ENCODE measurements at places on chromosomes 2 and 18.

DNA sequence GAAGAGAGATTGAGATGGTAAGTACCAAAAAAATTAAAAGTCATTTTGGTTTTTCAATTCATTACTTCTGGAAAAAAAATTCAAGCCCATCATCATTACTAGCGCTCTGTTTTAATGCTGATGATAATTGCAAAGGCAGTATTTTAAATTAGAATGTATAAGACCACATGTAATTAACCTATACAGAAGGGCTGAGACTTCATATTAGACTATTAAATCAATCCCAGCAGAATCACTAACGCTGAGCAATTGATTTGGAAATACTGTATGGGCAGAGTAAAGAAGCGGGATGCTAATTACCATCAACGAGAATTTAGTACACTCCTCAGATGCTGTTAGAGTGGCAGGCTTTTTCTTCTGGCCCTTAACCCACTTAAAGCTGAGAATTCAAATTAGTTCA, 165.0 kb downstream of the SLC4A3 start:
- H3K27me3 ChIP-seq, result peaks cover 4% of the 10 kb centered on the region
- peaks cover 5% of the 10 kb centered on the region for H3K4me1 ChIP-seq
- H3K27ac ChIP-seq, result no peak overlapping the region
- no peak for DNase-seq
- no peak overlapping the region for H3K4me3 ChIP-seq

GRCh38 chr2:75666911-75667310, 20.3 kb downstream of the MRPL19 start:
- no peak overlapping the region for H3K4me3 ChIP-seq
- H3K27me3 ChIP-seq, result no peaks in the 10 kb centered on the region
- no peak for DNase-seq
- H3K36me3 ChIP-seq, result peaks cover 22% of the 10 kb centered on the region
- H3K27ac ChIP-seq, result peak overlapping the region; percentile 82

- H3K36me3 ChIP-seq, result no peaks in the 10 kb centered on the region
- peak; percentile 65 for DNase-seq
- no peak overlapping the region for H3K27ac ChIP-seq
- peaks cover 22% of the 10 kb centered on the region for H3K4me1 ChIP-seq
- peaks cover 30% of the 10 kb centered on the region for H3K27me3 ChIP-seq
- H3K4me3 ChIP-seq, result peak overlapping the region; percentile 69
Observed at GRCh38 chr2:101473911-101474701, 806 bp downstream of the RFX8 start.

DNA sequence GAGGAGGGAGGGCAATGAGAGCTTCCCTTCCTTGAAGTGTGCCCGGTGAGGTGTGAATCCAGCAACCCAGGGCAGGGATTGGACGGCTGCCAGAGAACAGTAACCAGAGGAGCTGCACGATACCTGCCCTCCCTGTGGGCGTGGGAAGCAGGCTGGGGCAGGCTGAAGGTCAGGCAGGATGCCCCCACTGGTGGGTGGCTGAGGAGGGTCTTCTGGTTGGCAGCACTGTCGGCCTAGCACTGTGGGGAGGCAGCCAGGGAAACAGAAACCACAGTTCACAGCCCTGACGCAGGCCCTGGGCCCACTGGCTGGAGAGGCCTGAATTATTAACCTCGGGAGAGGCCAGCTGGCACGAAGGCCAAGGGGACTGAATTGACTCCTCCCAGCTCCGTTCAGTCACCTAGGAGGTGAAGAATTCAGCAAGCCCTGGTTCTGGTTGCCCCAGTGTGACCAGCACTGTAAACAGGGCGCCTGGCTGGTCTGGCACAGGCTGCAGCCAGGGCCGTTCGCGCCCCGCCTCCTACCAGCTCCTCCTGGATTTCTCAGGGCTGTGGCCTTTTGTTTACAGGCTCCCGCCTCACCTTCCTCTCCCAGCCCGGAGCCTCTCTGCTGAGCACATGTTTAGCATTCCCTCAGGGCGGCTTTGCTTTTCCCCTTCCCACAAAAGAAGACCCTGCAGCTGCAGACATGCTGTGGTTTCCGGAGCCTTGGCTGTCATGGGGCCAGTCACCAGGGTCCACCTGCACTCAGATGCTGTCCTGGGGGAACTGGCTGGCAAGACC, 97.8 kb downstream of the B3GNT2 start:
- peak; percentile 82 for DNase-seq
- no peaks in the 10 kb centered on the region for H3K36me3 ChIP-seq
- peak overlapping the region; percentile 93 for H3K27ac ChIP-seq
- H3K4me3 ChIP-seq, result no peak overlapping the region
- no peaks in the 10 kb centered on the region for H3K27me3 ChIP-seq

GRCh38 chr2:236776695-236777251, 207.1 kb downstream of the ACKR3 start:
- H3K27me3 ChIP-seq, result no peaks in the 10 kb centered on the region
- no peaks in the 10 kb centered on the region for H3K36me3 ChIP-seq
- DNase-seq, result no peak

- H3K36me3 ChIP-seq, result peaks cover 6% of the 10 kb centered on the region
- H3K27me3 ChIP-seq, result peaks cover 10% of the 10 kb centered on the region
- H3K4me3 ChIP-seq, result no peak overlapping the region
- H3K27ac ChIP-seq, result no peak overlapping the region
- no peak for DNase-seq
Observed at GRCh38 chr2:64298161-64298560, 153.9 kb upstream of the PELI1 start.

- DNase-seq, result no peak
- no peak overlapping the region for H3K4me3 ChIP-seq
- no peak overlapping the region for H3K27ac ChIP-seq
- H3K4me1 ChIP-seq, result no peaks in the 10 kb centered on the region
Observed at GRCh38 chr2:200693836-200694470, 108.1 kb downstream of the AOX1 start.

DNA sequence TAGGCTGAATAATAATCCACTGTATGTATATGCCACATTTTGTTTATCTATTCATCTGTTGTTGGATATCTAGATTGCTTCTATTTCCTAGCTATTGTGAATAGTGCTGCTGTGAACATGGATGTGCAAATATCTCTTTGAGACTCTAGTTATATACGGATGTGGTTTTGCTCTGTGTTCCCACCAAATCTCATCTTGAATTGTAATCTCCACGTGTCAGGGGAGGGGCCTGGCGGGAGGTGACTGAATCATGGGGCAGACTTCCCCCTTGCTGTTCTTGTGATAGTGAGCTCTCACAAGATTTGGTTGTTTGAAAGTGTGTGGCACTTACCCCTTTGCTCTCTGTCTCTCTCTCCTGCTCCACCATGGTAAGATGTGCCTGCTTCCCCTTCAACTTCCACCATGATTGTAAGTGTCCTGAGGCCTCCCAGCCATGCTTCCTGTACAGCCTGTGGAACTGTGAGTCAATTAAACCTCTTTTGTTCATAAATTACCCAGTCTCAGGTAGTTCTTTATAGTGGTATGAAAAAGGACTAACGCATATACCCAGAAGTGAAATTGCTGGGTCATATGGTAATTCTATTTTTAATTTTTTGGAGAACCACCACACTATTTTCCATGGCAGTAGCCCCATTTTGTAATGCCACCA, 86.1 kb upstream of the UPP2 start:
- no peaks in the 10 kb centered on the region for H3K36me3 ChIP-seq
- no peak for DNase-seq
- H3K27me3 ChIP-seq, result peaks cover 33% of the 10 kb centered on the region

GRCh38 chr2:17979707-17980106, 101.2 kb downstream of the KCNS3 start:
- H3K36me3 ChIP-seq, result no peaks in the 10 kb centered on the region
- no peaks in the 10 kb centered on the region for H3K27me3 ChIP-seq
- H3K27ac ChIP-seq, result no peak overlapping the region
- H3K4me1 ChIP-seq, result 0 out of 2 replicates have a peak, but pooled peaks cover 7% of the 10 kb centered on the region
